ENCODE measurements at places on chromosomes 13 and 19. TPM values are rescaled to one million over a fixed set of nuclear protein-coding genes. Genes with fewer than 3 reads are reported as not detected.

Gene ZNF724
- 1.9 TPM for total RNA-seq

Gene FXYD3
- total RNA-seq = not detected

Gene ARL11
- not detected for total RNA-seq

Gene TSHZ3
- total RNA-seq = 12.4 TPM

Gene PGLYRP1
- total RNA-seq = not detected

Gene AMER2
- not detected for total RNA-seq

Gene ZNF578
- total RNA-seq = 4.7 TPM

Gene NR1H2
- total RNA-seq = 87.6 TPM

Gene CDC42EP5
- 75.9 TPM for total RNA-seq

Gene ZNF324B
- 7.6 TPM for total RNA-seq

Gene CRB3
- total RNA-seq = not detected

Gene ACP7
- total RNA-seq = not detected

Gene COX6B2
- not detected for total RNA-seq

Gene GJB2
- total RNA-seq = not detected

Gene TSSK6
- total RNA-seq = 0.69 TPM

Gene ZNF112
- total RNA-seq = 4.4 TPM

Gene ERICH4
- not detected for total RNA-seq

Gene CD209
- total RNA-seq = not detected

Gene AKAP8L
- total RNA-seq = 45.7 TPM

Gene CYP4F3
- not detected for total RNA-seq

Gene CEACAM5
- not detected for total RNA-seq

Gene ATP8A2
- not detected for total RNA-seq

Gene PRKCG
- not detected for total RNA-seq

Gene RUBCNL
- 0.64 TPM for total RNA-seq

Gene CDX2
- not detected for total RNA-seq

Gene ZNF730
- total RNA-seq = not detected

Gene CCL25
- total RNA-seq = not detected

Gene NFIC
- 142 TPM for total RNA-seq

Gene PSG6
- total RNA-seq = not detected

Gene RFPL4AL1
- not detected for total RNA-seq

Gene SEMA6B
- total RNA-seq = 12.2 TPM

Gene ANKLE1
- 0.12 TPM for total RNA-seq

Gene OR7C1
- total RNA-seq = not detected

Gene PRRG2
- 3.6 TPM for total RNA-seq

Gene KRTDAP
- not detected for total RNA-seq
